ENCODE measurements at places on chromosomes 7 and 10. TPM values are rescaled to one million over a fixed set of nuclear protein-coding genes. Genes with fewer than 3 reads are reported as not detected.

The IQUB gene
- 0.10 TPM for total RNA-seq

The TCAF2 gene
- total RNA-seq: 0.87 TPM

The AGAP3 gene
- 86.8 TPM for total RNA-seq

The ELAPOR2 gene
- total RNA-seq: 22.0 TPM

All from mesenteric fat pad (tissue), 1 donor.